Stimulated activated naive B cell treated with anti-CD40 and anti-IgM and Interleukin-4, amounts not matched to agents 10 μg/mL and 1 μg/mL and 100 μg/mL, for 72 hours (primary cell): ENCODE measurements at places on chromosomes 7 and 10.

DNA sequence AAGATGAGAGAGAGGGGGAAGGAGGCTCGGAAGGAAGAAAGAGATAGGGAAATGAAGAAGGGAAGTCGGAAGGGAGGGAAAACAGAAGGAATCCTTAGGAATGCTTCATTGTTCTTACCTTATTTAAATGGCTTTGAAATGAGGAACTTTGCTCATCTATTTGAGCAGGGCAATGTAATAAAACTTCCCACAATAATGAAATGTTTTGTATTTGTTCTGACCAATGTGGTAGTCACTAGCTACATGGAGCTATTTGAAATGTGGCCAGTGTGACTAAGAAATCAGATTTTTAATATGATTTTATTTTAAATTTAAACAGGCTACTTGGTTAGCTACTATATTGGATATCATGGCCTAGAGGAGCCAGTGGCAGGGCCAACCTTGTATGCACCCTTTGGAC, 510.6 kb downstream of the HTR7 start:
- no peak for DNase-seq

DNA sequence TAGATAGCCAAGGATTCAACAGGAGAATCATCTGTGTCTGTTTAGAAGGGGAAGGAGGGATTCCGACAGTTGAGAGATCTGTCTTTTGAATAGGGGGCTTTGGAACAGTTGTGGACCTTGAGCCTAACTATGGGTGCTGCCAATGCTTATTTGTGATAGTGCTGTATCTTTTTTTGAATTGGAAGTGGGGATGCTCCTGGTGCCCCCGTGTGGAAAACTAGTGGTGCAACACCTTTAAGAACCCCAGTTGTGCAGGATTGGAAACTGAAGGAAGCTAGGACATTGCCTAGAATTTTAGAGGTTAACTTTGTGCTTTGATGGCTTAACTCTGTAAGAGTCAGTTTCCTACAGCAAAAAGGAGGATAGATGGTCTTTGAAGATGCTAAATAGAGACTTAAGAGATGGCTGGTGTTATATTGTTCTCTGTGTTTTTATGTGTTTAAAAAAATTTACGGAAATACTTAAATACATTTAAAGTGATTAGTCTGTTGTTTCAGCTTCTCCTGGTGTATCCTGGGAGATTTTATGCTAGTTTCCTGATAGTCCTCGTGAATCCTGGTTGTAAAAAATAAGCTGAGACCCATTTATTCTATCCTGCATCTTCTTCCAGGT, 69.3 kb downstream of the AP3M1 start:
- no peak for DNase-seq

DNA sequence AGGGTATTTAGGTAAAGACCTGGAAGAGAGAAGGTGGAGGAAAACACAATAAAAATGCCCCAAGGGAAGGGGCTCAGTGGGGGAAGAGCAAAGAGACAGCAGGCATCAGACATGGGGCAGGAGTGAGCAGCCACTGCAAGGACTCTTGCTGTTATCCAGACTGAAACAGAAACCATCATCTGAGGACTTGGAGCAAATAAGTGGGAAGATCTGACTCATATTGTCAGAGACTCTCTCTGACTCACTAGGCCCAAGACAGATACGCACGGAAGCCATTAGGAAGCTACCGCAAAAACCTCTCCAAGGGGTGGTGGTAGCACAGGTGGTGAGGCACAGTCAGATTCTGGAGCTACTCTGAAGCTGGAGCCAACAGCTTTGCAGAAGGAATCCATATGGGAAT, 110.7 kb downstream of the RNF32 start:
- no peak for DNase-seq

- DNase-seq, result no peak
Measured at GRCh38 chr7:82629583-82629982, 186.0 kb upstream of the CACNA2D1 start.

DNA sequence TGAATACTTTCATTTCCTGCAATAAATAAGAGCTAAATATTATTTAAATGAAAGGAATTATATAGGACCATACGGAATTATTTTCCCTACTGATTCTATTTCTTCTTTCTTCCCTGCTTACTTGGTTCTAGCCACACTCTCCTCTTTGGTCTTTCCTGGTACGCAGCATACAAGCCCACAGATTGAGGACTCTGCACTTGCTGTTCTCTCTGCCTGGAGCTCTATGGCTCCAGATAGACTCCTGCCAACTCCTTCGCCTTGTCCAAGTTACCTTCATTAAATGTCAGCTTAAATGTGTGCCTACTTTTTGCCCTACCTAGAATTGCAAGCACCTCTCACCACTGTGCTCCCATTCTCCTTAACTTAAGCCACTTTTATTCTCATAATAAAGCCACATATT, 203.4 kb downstream of the MDFIC start:
- DNase-seq, result no peak

- DNase-seq, result no peak
Measured at GRCh38 chr10:33386926-33387325, 52.5 kb upstream of the NRP1 start.
